ENCODE measurements at places on chromosomes 2 and 18.

GRCh38 chr2:42102024-42102590 lies 54.3 kb downstream of the PKDCC start:
- DNase-seq, result no peak

- DNase-seq, result no peak
Measured at GRCh38 chr18:37452015-37452414, 113.6 kb downstream of the CELF4 start.

DNA sequence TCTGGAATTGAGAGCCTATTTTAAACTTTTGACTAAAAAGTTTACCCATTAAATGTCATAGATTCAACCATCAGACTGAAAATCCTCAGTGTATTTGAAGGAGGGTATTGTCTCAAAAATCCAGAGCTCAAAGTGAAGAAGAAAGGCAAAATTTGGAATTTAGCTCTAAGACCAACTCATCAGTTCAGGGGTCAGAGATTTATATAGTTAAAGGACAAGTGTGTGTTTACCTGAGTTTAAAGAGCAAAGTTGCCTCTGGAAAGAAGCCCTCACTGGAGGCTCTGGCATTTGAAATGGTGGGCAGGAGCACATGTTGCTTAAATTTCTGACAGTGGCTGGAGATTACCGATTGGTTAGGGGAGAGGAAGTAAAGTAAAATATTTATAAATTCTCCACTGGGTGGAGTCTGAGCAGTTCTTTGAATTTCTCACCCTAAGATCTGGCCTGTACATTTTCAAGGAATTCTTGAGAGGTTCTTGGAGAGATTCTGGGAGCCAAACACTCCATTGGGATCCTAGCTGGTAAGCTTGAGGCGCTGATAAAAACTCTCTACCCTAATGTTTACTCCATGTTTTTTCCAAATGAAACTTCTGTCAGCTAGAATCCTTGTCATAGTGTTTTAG lies at the start of gene KYNU:
TSS of gene KYNU (plus strand) at position 449 of the 623 bp plus-strand sequence. CDS start 7,704 bp downstream, outside the sequence.
- DNase-seq, result peak; percentile 76

DNA sequence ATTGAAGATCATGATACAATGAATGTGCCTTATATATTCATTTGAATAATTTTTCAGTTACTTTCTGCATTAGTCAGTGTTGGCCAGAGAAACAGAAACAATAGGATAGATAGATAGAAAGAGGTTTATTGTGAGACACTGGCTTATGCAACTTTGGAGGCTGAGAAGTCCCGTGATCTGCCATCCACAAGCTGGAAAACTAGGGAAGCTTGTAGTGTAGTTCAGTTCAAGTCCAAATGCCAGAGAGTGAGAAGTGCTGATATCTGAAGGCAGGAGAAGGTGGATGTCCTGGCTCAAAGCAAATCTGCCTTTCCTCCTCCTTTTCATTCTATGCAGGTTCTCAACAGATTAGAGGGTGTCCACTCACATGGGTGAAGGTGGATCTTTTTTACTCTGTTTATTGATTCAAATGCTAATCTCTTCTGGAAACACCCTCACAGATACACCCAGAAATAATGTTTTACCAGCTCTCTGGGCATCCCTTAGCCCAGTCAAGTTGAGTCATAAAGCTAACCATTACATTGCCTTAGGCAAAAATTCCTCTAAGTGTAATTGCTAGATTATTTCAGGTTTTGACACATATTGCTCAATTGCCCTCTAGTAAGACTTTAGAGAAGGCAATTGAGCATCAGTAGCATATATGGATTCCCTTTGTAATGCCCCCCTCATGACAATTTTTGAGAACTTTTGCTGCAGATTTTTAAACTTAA lies 341.4 kb downstream of the LPIN1 start:
- DNase-seq, result peak; percentile 41

DNA sequence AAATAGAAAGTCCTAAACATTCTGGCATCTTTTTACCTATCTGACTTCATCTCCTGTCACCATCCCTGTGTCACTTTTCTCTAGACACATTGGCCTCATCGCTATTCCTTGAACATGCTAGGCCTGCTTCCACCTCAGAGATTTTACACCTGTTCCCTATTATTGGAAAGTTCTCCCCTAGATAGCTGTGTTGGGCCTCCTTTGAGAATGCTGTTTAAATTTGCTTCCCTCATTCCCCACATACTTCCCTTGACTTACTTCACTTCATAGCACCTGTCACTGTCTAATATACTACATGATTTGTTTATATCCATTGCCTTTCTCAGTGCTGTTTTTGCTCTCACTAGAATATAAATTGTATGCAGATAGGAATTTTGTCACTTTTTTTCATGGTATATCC lies 317.0 kb upstream of the GCFC2 start:
- no peak for DNase-seq

GRCh38 chr18:31683106-31683505 lies 1.3 kb downstream of the B4GALT6 start:
- no peak for DNase-seq

DNA sequence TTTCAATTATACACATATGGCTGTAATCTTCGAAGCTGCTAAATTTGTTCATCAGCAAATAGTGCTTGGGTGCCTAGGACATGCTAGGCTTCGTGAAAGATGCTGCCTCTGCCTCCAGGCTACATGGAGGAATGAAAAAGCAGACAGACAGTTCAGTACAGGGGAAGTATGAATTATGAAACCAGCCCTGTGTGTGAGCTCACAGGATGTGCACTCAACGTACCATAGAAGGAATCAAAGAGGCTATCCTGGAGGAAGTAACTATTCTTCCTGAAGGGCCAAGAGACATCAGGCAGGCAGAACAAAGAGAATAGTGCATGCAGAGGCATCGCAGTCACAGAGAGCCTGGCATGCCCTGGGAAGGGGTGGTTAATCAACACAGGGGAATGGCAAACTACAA lies 61.4 kb downstream of the DYM start:
- no peak for DNase-seq

- no peak for DNase-seq
Measured at GRCh38 chr2:156322051-156322685, 10.4 kb downstream of the NR4A2 start.

GRCh38 chr2:24328010-24328409 lies 32.3 kb downstream of the ITSN2 start:
- DNase-seq, result no peak

- no peak for DNase-seq
Measured at GRCh38 chr2:37653805-37654378, 17.6 kb downstream of the CDC42EP3 start.

DNA sequence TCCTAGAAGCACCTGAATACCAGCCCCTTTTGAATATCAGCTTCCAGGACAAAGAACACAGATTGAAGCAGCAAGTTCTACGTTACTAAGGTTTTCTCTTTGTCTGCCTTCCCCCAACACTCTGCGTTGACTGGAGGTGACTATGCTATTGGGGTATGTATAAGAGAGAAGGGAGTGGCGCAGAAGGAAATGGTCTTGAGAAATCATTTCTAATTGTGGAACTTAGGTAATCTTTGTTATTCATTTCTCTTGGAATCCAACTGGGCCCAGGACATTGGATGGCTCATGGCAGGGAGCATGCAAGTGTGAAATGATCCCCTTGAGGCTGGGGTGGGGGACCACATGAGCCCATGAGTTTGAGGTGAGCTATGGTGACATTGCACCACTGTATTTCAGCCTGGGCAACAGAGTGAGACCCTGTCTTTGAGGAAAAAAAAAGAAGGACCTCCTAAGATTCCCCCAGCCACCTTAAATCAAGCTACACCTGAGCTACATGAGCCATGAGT lies 29.7 kb downstream of the XDH start:
- peak; percentile 67 for DNase-seq

GRCh38 chr2:43897492-43897891 lies 58.7 kb downstream of the ABCG8 start:
- DNase-seq, result no peak

GRCh38 chr2:240724431-240724830 lies 32.8 kb downstream of the AQP12A start:
- no peak for DNase-seq

DNA sequence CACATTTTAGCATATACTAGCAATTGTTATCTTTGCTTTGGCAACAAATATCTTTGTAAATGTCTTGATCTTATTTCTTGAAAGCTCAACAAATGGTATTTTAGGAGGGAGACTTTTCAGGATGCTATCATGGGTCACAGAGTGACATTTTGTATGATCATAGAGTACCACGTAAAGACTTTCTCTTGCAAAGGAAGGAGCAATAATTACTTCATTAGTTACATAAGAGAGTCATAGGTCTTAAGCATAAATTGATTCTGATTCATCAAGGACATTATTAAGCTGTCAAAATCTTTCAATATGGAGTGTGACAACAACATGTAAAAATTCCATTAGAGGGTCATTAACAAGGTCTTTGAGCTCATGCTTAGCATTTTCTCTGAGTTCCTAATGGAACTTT lies 339.6 kb downstream of the NUP35 start:
- no peak for DNase-seq

- no peak for DNase-seq
Measured at GRCh38 chr2:14827226-14828023, 194.9 kb downstream of the LRATD1 start.

- DNase-seq, result no peak
Measured at GRCh38 chr2:189444322-189444721, 3.0 kb downstream of the WDR75 start.

- no peak for DNase-seq
Measured at GRCh38 chr2:119897736-119898395, 115.0 kb upstream of the EPB41L5 start.

- DNase-seq, result peak; percentile 84
Measured at GRCh38 chr2:9558948-9559381, 3.3 kb upstream of the ADAM17 start.

DNA sequence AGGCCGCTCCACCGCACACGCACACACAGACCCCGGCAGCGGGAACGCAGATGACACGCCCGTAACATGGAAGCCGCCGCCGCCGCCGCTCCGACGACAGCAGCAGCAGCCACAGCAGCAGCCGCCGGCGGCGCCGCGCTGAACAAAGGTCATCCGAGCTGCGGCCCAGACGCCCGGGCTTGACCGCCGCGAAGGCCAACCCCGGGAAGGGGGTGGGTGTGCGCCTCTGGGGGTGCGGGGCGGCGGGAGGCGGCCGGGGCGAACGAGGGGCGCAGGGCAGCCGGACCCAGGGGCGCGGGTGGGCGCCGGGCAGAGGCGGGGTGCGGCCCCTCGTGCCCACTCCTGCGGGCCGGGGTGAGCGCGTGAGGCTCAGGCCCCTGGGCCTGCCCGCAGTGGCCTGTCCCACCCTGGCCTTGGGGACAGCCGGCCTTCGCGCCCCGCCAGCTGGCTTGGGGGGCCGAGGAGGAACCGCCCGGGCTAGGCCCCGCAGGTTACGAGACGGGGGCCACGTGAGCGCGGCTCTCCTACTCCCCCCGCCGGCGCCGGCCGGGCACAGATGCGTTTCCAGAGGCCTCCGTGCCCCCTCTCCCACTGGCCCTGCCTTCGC lies 1.0 kb upstream of the ZNF532 start:
- DNase-seq, result no peak

GRCh38 chr2:239355724-239356123 lies 45.1 kb downstream of the HDAC4 start:
- DNase-seq, result no peak

- no peak for DNase-seq
Measured at GRCh38 chr2:109523536-109524361, 90.0 kb downstream of the SEPTIN10 start.

DNA sequence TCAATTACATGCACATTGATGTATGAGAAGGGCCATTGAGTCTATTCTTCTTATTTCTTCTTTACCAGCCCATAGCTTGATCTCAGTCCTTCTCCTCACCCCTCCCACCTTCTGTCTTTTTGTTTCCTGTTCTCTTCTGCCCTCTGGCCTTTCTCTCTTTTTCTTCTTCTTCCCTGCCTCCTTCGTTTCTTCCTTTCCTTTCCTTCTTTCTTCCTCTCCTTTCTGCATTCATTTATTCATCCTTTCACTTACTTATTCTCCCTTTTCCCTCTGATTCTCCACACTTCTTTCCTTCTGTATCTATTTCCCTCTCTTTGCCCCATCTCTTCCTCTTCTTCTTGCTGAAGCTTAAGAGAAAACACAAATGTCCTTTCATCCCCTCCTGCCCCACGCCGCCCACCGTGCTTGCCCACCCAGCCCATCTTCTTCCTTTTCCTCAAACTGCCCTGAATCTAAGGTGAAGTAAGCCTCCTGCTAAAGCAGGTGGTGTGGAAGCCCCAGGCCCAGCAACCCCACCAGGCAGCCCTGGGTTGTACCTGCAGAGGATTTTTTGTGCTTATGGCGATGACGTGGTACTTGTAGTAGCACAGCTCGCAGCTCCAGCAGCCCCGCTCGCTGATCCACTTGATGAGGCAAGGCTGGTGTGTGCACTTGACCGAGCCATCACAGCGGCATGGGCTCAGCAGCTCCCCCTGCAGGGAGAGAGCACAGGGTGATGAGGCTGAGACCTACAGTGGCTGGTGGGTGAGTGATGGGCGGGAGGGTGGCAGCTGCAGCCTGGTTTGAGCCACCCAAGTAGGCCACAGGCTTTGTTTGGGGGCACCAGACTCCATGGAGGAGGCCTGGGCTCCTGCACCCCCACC lies 89.0 kb downstream of the MARCHF4 start:
- no peak for DNase-seq

Data from Caki2 (cell line).